Stimulated activated CD8-positive, alpha-beta memory T cell treated with anti-CD3 and anti-CD28 coated beads, Interleukin-4, amount 100 ng/mL, for 1 hour (primary cell): ENCODE measurements at places on chromosomes 4 and X.

DNA sequence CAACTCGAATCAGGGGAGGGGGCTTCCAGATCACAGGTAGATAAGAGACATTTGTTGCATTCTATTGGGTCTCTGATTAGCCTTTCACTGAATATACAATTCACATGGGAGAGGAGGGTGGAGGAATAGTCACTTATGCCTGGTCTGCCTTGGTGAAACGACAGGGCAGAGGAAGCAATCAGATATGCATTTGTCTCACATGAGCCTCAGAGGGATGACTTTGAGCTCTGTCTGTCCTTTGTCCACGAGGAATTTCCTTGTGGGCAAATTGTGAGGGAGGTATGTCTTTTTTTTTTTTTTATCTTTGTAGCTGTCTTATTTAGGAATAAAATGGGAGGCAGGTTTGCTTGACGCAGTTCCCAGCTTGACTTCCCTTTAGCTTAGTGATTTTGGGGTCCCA, 28.5 kb upstream of the TMSB4X start:
- DNase-seq = no peak

DNA sequence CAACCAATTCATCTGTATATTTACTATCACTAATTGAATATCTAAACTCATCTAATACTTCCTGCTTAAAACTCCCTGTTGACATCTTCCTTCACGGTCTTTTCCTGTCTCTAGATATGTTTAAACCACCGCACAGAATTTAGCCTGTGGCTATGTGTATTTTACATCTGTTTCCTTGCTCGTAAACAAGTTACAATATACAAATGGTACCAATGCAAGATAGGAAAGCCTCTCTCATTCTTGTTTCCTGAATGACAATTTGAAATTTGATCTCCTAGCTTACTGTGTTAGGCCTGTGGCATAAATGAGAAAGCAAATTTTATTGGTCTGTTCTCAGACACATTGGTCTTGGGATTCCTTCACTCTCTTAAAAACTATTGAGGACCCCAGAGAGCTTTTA, 89.7 kb upstream of the PCDH7 start:
- no peak for DNase-seq

DNA sequence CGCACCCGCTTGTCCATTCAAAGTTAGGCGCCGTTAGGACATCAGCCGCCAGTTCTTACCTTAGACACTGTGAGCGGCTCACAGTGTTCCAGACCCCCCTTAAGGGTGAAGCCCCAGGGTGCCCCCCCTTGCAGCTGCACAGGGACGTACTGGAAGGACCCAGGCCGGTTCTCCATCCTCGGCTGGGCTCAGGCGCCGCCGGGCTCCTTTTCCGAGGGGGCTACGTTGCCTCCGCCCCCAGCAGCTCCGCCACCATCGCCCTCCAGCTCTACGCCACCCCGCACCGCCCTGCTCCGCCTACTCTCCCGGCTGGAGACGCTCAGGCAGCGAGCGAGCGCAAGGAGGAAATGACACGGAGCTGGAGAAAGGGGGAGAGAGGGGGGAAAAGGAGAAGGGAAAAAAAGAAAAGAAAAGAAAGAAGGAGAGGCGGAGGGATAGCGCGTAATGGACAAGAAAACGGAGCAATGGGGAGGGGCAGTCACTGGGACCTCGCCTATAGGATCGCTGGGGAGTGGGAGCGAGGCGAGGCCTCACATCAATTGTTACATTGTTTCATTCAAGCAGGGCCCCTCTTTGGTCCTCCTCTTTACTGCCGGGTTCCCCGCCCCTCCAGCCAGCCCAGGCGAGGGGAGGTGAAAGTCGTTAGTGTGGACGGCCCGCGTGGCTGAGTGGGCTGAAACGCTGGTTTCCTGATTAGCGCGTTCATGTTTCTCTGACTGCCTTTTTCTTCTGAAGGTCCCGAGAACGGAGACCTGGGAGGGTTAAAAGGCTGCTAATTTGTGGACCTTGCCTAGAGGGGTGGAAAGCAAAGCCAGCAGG, at the start of gene SHROOM4:
TSS of gene SHROOM4 (minus strand) at position 352 of the 819 bp plus-strand sequence. CDS start at position 176, 176 bp downstream.
- DNase-seq = no peak

GRCh38 chr4:31391976-31392375, 671.8 kb downstream of the PCDH7 start:
- no peak for DNase-seq

DNA sequence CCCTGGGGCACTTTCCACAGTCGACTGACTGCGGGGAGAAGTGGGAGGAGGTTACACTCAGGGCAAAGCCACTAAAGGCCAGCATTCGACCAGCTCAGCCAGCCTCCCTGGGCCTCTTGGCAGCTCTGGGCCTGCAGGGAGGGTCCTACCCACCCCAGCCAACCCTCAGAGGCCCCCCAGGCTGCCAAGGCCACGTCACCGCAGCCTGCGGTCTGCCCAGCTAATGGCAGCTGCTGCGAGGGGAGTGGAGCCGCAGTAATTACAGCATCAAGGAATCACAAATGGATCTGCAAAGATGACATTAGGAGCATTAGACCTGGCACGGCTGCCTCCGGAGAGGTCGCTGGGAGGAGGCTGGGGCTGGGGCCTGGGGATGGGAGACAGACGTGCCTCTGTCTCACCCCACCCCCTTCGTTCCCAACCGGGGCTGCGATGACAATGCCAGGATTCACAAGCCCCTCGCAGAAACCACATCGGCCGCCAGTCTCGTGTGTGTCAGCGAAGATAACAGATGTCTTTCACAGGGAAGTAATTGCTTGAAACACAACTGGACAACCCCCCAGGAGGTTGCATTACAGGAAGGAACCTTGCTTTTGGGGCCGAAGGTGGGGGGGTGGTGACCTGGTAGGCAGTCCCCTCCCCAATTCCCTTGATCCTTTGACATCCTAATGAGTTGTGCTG, 367.6 kb downstream of the BCOR start:
- no peak for DNase-seq

- DNase-seq = no peak
Measured at GRCh38 chr4:185016946-185017758, 1.1 kb upstream of the HELT start.

DNA sequence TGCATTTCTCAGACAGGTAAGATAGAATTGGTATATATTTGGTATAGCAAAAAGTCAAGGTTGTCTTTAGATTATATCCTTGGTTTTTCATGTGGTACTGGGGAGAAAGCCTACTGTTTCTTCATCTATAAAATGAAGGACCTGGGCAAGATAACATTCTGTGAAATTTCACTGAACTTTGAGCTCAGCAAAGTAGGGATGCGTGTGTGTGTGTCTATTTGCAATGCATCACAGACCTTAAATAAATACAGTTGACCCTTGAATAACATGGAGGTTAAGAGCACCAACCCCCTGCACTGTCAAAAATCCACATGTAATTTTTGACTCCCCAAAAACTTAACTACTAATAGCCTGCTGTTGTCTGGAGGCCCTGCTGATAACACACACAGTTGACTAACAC, 25.2 kb downstream of the TET2 start:
- DNase-seq = no peak

DNA sequence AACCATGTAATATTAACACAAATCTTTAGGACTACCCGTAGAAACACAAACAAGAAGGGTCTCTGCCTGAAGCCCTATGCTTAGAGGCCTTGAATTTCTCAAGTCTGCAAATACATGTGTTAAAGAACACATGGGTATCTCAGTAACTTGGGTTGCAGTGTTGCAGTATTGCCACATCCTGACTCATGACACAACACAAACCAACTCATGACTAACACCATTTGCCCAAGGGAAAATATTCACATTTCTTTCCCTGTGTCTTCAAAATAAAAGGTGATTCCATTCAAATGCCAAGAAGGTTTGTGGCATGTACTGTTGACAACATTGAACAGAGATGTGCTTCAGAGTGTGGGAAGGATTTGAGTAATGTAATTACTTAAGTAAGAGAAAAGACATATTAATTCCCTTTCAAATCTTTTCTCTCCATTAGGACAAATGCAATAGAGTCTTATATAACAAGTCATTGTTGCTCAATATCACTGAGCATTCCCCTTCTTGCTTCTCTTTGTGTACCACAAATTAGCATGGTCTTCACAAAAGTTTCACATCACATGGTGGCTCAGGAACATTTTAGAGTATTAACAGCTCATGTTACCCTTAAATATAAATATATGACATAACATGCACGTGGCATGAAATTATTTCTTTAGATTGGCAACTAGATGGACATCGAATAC, 487.1 kb downstream of the STPG2 start:
- DNase-seq = no peak
